GM04503 (cell line): ENCODE measurements at places on chromosomes 2 and 18.

DNA sequence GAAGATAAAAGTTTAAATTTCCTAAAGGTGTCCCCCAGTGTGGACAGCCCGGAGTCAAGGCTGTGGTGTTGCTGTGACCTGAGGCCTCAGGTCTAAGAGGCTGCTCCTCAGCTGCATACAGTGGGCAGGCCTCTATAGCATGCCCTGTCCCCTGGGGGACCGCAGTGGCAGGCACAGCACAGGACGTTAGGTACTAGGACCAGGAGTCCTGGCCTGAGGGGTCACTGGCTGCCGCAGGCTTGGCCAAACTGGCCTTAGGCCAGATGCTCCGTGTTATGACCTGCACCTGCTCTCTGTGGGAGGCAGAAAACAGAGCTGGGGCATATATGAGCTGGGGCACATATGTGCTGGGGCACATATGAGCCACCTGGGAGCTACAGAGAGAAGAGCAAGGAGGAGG, 21.2 kb upstream of the MAL start:
- DNase-seq: no peak

GRCh38 chr18:22347606-22348511, 69.9 kb downstream of the CTAGE1 start:
- DNase-seq: no peak

- DNase-seq: no peak
These were observed 59.8 kb downstream of the SLC4A3 start for GRCh38 chr2:219687272-219687671.

- DNase-seq: no peak
These were observed 77.3 kb downstream of the FAM124B start for GRCh38 chr2:224324604-224325003.

GRCh38 chr2:53559302-53559966, 208.2 kb upstream of the CHAC2 start:
- DNase-seq: no peak

GRCh38 chr2:18975506-18976167, 382.8 kb downstream of the OSR1 start:
- DNase-seq: no peak
